ENCODE measurements at places on chromosomes 7 and 10. TPM values are rescaled to one million over a fixed set of nuclear protein-coding genes. Genes with fewer than 3 reads are reported as not detected.

The VSTM4 gene
- 0.57 TPM for total RNA-seq

The MRC1 gene
- total RNA-seq: 0.18 TPM

The CYP3A4 gene
- not detected for total RNA-seq

The EPO gene
- not detected for total RNA-seq

The TMEM225B gene
- 2.5 TPM for total RNA-seq

The AMZ1 gene
- 1.2 TPM for total RNA-seq

The COL17A1 gene
- total RNA-seq: not detected

The UNCX gene
- not detected for total RNA-seq

The CALML3 gene
- total RNA-seq: not detected

The POM121 gene
- 80.9 TPM for total RNA-seq

The HOXA5 gene
- 0.52 TPM for total RNA-seq

The CLCN1 gene
- not detected for total RNA-seq

- H3K27ac ChIP-seq: no peak overlapping the region
- no peak for DNase-seq
- no peak overlapping the region for H3K4me3 ChIP-seq
- H3K27me3 ChIP-seq: no peaks in the 10 kb centered on the region
- no peaks in the 10 kb centered on the region for H3K4me1 ChIP-seq
- H3K36me3 ChIP-seq: no peaks in the 10 kb centered on the region
Measured at GRCh38 chr7:45689797-45690761, 115.9 kb downstream of the ADCY1 start.

DNA sequence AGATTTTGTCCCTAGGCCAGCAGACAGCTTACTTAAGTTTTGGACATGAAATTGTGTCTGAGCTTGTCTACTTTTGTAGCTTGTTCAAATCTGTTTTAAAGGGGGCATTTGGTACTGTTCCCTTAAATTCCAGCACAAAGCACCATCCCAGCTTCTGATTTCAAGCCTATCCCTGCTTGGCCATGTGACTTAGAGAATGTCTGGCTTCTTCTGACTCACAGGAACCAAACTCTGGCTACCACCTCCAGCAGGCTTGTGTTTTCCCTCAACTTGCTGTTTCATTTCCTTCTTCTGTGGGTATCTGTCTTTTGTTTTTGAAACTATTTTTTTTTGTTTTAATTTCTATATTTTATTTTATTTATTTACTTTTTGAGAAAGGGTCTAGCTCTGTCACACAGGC lies 97.9 kb upstream of the FZD8 start:
- no peaks in the 10 kb centered on the region for H3K27me3 ChIP-seq
- no peaks in the 10 kb centered on the region for H3K36me3 ChIP-seq
- H3K4me3 ChIP-seq: no peak overlapping the region

DNA sequence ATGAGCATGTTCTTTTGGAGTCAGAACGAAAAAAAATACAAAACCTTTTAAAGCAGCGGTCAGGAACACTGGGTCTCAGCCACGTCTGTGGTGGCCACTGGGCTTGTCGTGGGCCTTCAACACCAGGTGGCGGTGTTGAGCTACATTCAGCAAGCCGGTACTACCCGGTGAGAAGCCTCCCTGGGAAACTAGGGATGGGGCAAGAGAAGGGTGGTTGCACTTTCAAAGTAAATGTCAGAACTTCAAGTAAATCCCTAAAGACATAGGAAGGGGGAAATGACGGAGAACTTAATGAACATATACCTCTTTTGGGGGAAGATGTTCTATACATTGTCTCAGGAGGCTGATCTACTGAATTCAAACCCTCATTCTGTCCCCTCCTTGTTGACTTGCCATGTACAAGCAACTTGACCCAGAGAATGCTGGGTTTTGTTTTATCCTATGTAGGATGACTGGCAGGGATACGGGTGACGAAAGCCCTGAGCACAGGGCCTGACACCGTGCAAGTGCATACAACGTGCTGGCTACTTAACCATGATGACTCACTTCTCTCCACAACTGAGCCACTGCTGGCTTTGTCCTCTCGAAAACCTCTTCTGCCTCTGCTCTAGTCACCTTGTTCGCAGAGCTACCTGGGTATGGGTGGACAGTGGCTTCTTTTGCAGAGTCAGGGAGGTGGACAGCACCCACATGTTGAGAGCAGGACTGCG lies 49.0 kb upstream of the BAMBI start:
- H3K4me3 ChIP-seq: no peak overlapping the region
- no peaks in the 10 kb centered on the region for H3K27me3 ChIP-seq
- H3K27ac ChIP-seq: no peak overlapping the region
- H3K36me3 ChIP-seq: no peaks in the 10 kb centered on the region
- H3K4me1 ChIP-seq: no peaks in the 10 kb centered on the region

DNA sequence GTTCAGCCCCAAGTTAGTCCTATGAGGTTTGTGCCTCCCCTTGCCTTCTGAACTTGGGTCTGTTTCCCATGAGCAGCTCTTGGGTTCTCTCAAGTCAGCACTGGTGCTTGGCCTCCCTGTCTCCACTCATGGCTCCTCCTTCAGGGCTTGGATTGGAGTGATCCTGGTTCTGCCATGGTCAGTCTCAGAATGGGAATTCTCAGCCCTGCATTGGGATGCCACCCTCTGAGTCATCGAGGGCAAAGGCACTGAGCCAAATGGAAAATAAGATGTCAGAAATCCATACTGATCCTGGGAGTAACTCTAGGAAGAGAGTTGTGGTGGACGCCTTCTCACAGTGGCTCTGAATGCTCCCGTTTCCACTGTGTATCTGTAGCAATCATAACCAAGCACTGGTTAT lies 233.4 kb upstream of the HABP2 start:
- no peaks in the 10 kb centered on the region for H3K27me3 ChIP-seq
- H3K27ac ChIP-seq: no peak overlapping the region
- no peak overlapping the region for H3K4me3 ChIP-seq
- no peaks in the 10 kb centered on the region for H3K36me3 ChIP-seq

- H3K27ac ChIP-seq: no peak overlapping the region
- H3K4me1 ChIP-seq: no peaks in the 10 kb centered on the region
- no peak overlapping the region for H3K4me3 ChIP-seq
- no peak for DNase-seq
Measured at GRCh38 chr10:17880601-17881000, 71.1 kb upstream of the SLC39A12 start.

GRCh38 chr7:142878315-142878714 lies 7.2 kb downstream of the TRPV6 start:
- no peak overlapping the region for H3K4me3 ChIP-seq
- no peak for DNase-seq
- no peaks in the 10 kb centered on the region for H3K36me3 ChIP-seq
- H3K27ac ChIP-seq: no peak overlapping the region

GRCh38 chr7:85627791-85628586 lies 441.1 kb upstream of the SEMA3D start:
- no peak for DNase-seq
- H3K4me1 ChIP-seq: no peaks in the 10 kb centered on the region
- H3K27ac ChIP-seq: no peak overlapping the region
- no peaks in the 10 kb centered on the region for H3K36me3 ChIP-seq

GRCh38 chr10:77072836-77073662 lies 564.6 kb downstream of the KCNMA1 start:
- no peak overlapping the region for H3K27ac ChIP-seq
- no peak for DNase-seq
- H3K27me3 ChIP-seq: no peaks in the 10 kb centered on the region
- no peak overlapping the region for H3K4me3 ChIP-seq
- no peaks in the 10 kb centered on the region for H3K36me3 ChIP-seq

- H3K4me3 ChIP-seq: peak overlapping the region; percentile 46
- DNase-seq: no peak
- H3K36me3 ChIP-seq: no peaks in the 10 kb centered on the region
- H3K27ac ChIP-seq: no peak overlapping the region
Measured at GRCh38 chr10:77925410-77925794, 1.2 kb downstream of the DLG5 start.

DNA sequence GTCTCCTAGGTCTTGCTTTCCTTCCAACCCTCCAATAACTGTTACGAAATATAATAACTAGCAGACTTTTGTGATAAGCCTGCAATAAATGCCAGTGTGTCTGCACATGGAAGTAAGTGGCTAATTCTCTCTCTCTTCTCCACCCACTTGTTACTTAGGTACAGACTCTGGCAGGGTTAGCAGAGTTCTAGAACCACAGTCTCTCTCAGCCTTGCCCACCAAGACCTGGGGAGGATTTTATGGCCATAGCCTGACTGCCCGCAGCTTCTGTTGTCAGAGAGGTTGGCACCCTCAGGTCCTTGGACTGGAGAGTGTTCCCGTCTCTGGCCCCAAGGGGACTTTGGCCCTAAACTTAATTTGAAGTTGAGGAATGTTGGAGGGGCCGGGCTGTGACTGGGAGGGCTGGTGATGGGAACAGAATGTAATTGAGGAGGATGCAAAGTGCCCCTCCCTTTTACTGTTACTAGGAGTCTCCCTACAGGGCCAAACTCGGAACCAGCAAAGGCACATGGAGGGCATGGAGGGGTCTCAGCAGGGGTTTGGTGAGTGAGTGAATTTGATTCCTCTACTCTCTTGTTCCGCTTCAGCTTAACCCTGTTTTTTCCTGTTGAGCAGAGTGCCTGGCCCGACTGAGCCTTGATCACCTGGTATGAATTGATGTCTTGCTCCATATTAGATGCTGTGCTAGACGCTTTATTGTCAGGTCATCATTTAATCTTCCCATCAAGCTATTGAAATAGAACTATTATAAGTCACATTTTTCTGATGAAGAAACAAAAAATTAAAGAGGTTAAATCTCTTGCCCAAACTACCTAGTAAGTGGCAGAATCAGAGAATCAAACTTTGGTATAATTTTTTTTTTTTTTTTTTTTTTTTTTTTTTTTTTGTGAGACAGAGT lies 37.0 kb upstream of the LCOR start:
- H3K36me3 ChIP-seq: no peaks in the 10 kb centered on the region
- no peaks in the 10 kb centered on the region for H3K4me1 ChIP-seq
- no peak overlapping the region for H3K27ac ChIP-seq
- no peaks in the 10 kb centered on the region for H3K27me3 ChIP-seq
- H3K4me3 ChIP-seq: no peak overlapping the region

DNA sequence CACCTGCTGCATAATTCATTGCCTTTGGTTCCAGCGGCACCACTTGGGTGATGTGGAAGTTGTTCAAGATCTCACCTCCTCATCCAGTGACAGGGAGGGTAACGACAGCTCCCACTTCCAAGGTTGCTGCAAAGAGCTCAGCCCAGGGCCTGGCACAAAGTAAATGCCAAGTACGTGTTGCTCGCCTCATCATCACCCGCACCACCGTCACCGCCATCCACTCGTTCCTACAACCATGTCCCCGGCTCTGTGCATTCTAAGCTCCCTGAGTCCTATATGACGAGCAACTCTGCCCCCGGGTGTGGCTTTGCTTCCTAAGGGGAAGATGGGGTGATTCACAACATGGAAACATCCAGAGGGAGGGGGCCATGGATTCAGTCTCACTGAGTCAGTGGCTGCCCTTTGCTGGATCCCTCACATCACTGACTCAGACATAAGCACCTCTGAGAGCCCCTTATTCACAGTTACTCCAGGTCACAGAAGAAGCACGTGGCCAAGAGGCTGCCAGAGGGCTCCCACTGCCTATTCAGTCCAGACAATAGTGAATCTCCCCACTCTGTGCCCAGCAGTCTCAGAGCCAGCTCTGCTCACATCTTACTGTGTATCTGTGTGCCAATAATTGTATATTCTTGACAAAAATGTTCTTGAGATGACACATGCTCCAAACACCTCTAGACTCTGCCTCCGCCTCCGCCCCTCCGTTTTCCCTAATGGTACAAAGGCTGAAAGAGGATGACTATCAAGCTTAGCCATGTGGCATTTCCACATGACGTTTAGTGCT lies 159.1 kb downstream of the GFRA1 start:
- H3K4me3 ChIP-seq: no peak overlapping the region
- H3K36me3 ChIP-seq: no peaks in the 10 kb centered on the region
- no peak for DNase-seq
- H3K27ac ChIP-seq: no peak overlapping the region

- no peaks in the 10 kb centered on the region for H3K36me3 ChIP-seq
- no peak overlapping the region for H3K27ac ChIP-seq
- no peak overlapping the region for H3K4me3 ChIP-seq
- H3K27me3 ChIP-seq: peaks cover 2% of the 10 kb centered on the region
- DNase-seq: no peak
Measured at GRCh38 chr10:22170582-22170981, 47.2 kb downstream of the EBLN1 start.

- H3K36me3 ChIP-seq: no peaks in the 10 kb centered on the region
- no peak overlapping the region for H3K27ac ChIP-seq
- no peaks in the 10 kb centered on the region for H3K27me3 ChIP-seq
- no peaks in the 10 kb centered on the region for H3K4me1 ChIP-seq
Measured at GRCh38 chr10:116772909-116773705, 30.7 kb upstream of the HSPA12A start.

- no peaks in the 10 kb centered on the region for H3K36me3 ChIP-seq
- H3K27ac ChIP-seq: no peak overlapping the region
- no peaks in the 10 kb centered on the region for H3K4me1 ChIP-seq
Measured at GRCh38 chr10:19046679-19047078, 1.9 kb upstream of the MALRD1 start.

- H3K4me3 ChIP-seq: no peak overlapping the region
- H3K36me3 ChIP-seq: no peaks in the 10 kb centered on the region
- no peaks in the 10 kb centered on the region for H3K27me3 ChIP-seq
- peak; percentile 19 for DNase-seq
Measured at GRCh38 chr7:16801111-16801542, 3.7 kb downstream of the AGR2 start.

DNA sequence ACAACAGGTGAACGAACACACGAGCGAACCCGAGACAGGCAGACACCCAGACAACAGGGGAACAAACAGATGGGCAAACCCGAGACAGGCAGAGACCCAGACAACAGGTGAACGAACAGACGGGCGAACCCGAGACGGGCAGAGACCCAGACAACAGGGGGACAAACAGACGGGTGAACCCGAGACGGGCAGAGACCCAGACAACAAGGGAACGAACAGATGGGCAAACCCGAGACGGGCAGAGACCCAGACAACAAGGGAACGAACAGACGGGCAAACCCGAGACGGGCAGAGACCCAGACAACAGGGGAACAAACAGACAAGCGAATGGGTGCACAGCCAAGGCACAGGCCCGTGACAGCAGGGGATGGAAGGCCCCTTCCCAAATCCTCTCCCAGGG lies 264.7 kb downstream of the ELFN1 start:
- peaks cover 25% of the 10 kb centered on the region for H3K4me1 ChIP-seq
- H3K27me3 ChIP-seq: no peaks in the 10 kb centered on the region
- no peak for DNase-seq
- peaks cover 26% of the 10 kb centered on the region for H3K36me3 ChIP-seq

- no peak for DNase-seq
- H3K36me3 ChIP-seq: no peaks in the 10 kb centered on the region
- H3K4me1 ChIP-seq: no peaks in the 10 kb centered on the region
- H3K27me3 ChIP-seq: no peaks in the 10 kb centered on the region
- H3K27ac ChIP-seq: no peak overlapping the region
- no peak overlapping the region for H3K4me3 ChIP-seq
Measured at GRCh38 chr7:17520941-17521340, 222.5 kb downstream of the AHR start.

DNA sequence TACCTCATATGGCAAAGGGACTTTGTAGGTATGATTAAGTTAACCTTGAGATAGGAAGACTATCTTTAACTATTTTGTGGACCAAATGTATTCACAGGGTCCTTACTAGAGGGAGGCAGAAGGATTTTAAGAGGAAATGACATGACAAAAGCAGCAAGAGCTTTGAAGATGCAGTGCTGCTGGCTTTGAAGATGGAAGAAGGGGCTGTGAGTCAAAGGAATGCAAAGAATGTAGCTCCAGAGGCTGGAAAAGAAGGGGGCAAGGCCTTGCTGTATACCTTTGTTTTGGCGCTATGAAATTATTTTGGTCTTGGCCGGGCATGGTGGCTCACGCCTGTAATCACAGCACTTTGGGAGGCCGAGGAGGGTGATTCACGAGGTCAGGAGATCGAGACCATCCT lies 3.2 kb upstream of the NRBF2 start:
- H3K4me1 ChIP-seq: peaks cover 11% of the 10 kb centered on the region
- H3K27me3 ChIP-seq: no peaks in the 10 kb centered on the region
- H3K36me3 ChIP-seq: no peaks in the 10 kb centered on the region
- H3K27ac ChIP-seq: no peak overlapping the region
